ENCODE measurements at places on chromosomes 1 and 21.

DNA sequence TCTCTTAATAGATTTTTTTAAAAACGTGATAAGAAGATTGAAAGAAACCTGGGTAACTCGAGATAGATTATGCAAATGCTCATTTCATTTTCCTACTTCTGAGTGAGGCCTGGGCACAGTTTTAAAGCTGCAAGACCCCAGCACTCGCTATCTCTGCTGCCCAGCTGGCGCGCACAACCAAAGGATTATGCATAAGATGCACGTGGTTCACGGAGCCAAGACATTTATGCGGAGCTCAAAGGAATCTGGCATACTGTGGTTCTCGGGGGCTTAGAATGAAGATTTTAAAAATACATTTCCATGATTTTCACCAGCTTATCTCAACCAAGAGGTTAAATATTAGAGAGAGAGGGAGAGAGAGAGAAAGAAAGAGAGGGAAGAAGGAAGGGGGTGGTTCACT lies 210.9 kb downstream of the DSCAM start:
- DNase-seq: no peak

GRCh38 chr1:213419401-213420030 lies 368.5 kb downstream of the RPS6KC1 start:
- DNase-seq: no peak

- no peak for DNase-seq
Measured at GRCh38 chr1:110065841-110066240, 4.6 kb downstream of the ALX3 start.

DNA sequence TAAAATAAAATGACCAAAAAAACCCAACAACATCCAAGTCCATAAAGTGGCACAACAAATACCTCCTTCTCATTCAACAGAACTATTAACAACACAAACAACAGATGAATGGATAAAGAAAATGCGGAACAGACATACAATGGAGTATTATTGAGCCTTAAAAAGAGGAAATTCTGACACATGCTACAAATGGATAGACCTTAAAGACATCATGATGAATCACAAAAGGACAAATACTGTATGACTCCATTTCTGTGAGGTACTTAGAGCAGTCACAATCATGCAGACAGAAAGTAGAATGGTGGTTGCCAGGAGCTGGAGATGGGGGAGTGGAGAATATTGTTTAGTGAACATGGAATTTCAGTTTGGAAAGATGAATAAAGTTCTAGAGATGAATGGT lies 42.6 kb downstream of the EYA3 start:
- DNase-seq: no peak

- DNase-seq: no peak
Measured at GRCh38 chr1:86965827-86966182, 51.4 kb downstream of the HS2ST1 start.

DNA sequence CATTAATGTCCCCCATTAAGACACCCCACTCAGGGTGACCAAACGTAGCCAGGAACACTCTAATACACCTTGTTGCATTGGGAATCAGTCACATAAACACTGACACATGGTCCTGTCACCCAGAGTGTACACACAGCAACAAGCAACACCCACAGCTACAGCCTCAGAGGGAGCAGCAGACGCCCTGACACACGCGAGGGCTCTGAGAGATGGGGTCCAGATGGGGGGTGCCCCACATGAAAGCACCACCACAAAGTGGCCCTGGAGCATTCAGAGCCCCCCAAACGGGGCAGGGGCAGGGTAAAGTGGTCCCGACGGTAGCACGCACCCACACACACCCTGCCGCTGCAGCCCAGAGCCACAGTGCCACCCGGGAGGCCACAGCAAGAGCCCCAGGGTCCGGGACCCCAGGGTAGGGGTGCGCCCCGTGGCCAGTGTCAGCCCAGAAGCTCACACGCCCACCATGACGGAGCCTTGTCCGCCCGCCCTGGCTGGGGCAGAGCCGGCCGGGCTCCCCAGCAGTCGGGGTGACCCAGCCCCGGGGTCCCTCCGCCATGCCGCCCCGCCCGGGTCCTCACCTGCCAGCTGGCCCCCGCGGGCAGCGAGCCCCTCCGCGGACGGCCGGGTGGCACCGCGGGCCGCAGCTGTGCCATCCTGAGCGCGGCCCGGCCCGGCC lies 47.3 kb downstream of the RAP1GAP start:
- DNase-seq: no peak

GRCh38 chr1:94697839-94698238 lies 122.3 kb upstream of the SLC44A3 start:
- DNase-seq: no peak

GRCh38 chr1:84121360-84121759 lies 22.7 kb upstream of the PRKACB start:
- DNase-seq: no peak

- DNase-seq: no peak
Measured at GRCh38 chr21:29550205-29550604, 251.5 kb downstream of the BACH1 start.

- DNase-seq: no peak
Measured at GRCh38 chr1:223331301-223331700, 32.7 kb downstream of the SUSD4 start.

DNA sequence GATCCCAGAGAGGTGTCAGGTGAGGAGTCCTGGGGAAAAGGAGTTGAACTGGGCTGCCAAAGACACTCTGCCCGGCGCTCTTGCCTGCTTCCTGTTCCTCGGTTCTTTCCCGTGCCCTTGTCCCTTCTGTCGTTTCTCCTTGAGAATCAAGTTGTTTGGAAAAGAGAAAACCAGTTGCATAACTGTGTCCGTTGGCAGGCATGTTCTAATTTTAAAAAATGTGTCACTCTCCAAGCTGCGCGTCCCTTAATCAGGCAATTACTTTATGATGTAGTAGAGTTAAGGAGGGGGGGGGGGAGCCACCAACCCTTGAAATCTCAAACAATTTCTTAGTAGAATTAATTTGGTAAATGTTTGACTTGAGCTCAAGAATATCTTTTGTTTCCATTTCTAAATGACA lies 105.9 kb upstream of the IGSF21 start:
- DNase-seq: no peak

- DNase-seq: no peak
Measured at GRCh38 chr21:20270365-20271055, 727.7 kb upstream of the NCAM2 start.

GRCh38 chr1:25615172-25615541 lies 1.4 kb upstream of the MAN1C1 start:
- DNase-seq: no peak

GRCh38 chr21:34639250-34639649 lies 24.3 kb upstream of the RCAN1 start:
- DNase-seq: no peak

DNA sequence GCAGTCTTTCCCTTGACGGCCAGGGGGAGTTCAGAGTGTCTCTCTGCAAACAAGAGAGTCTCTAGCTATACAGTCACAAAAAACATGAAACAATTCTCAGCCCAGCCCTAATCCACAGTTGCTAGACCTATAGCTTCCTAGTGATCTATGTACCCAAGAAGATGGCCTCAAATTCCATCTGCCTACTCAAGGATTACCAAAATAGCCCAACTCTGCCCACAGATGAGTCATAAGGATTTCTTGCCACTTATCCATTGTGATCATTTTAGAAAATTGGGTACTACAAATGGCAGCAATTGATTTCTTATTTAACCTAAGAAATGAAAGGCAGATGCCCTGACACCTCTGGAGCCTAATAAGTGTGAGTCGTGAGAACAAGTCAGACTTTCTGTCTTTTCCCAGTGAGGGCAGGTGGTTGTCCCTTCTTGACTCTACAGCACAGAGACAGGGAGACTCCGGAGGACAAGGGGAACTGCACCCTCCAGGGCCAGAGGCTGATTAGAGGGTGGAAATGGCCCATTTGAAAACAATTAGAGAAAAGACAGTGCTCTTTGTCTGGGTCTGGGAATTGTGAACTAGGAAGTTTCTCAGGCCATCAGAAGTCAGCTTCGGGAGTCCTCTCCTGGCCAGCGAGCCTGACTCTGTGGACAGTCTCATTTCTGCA lies 65.4 kb downstream of the ABCA4 start:
- no peak for DNase-seq

- DNase-seq: no peak
Measured at GRCh38 chr1:27447883-27448282, 42.1 kb downstream of the WASF2 start.

DNA sequence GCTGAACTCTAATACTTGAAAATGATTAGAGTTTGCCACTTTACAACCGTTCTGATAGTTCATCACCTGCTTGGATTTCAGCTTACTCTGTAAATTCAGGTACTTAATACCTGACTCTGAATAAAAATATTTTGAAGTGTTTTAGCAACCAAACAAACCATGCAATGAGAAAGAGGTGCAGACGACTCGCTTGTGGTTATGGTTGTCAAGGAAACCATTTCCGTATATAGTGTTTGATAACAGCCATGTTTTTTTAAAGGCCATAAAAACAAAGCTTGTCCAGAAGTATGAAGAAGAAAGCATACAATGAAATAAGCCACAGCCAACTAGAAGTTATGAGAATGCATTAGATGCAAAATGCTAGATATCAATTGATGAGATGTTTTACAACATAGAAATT lies 167.2 kb upstream of the HMCN1 start:
- peak; percentile 18 for DNase-seq

DNA sequence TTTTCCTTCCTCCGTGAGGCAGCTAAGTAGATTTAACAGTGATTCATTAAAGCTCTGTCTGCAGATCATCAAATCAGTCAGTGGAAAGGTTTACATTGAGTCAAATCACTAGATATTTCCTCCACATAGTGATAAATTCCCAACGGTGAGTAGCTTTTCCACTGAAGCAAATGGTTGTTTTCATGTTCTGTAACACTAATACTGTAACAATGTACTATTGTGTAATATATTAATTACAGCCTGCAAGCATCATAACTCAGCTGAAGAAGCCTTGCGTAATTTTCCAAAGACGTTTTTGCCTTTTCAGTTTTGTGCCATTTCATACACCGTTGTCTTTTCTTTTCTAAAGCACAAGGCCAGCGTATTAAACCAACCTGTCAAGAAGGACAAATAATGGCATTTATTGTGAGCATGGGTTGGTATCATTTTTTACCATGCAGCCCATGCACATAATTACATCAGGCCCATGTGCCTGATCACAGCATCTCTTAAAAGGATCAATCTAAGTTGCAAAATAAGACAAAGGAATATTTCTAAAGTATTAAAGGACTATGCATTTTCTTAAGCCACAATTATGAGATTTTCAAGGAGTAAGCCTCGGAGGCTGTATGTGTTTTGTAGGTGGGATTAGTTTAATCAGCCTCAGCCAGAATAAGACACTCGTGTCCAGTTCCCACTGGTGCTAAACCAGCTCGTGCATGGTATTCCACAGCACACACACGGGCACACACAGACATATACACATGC lies 16.7 kb upstream of the PDE9A start:
- DNase-seq: no peak

DNA sequence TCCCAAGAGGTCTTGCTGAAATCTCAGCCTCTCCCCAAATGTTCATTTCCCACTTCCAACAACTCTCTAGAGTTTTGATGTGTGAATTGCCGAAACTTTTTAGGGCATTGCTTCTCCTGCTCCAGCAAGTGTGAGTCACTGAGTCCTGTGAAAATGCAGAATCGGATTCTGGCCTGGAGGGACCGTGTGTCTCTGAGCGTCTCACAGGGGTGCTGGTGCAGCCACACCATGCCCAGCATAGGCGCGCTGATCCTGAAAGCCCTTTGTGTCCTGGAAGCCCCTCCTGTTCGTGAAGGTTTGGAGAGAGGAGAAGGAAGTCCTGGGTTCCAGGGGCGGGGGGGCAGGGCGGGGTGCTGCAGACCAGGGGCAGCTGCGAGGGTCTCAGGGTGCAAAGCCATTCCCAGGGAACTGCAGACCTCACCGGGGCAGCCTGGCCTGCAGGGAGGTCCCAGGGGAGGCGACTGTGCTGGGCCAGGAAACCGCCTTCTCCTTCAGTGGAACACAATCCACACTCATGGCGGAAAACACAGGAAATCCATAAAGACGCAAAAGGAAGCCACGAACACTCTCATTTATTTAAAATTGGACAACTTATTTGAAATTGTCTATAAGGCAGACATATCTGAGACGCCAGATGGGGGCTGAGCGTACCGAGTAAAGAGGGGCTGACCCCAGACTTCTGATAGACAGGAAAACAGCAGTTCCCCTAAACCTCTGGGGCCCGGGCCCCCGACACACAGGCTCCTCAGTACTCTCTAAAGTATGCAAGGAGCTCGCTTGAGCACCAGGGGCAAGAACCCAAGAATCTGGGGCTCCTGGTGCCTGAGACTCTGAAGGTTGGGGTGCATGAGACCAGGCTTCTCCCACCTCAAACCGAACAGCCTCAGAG lies 43.5 kb upstream of the ADARB1 start:
- no peak for DNase-seq

DNA sequence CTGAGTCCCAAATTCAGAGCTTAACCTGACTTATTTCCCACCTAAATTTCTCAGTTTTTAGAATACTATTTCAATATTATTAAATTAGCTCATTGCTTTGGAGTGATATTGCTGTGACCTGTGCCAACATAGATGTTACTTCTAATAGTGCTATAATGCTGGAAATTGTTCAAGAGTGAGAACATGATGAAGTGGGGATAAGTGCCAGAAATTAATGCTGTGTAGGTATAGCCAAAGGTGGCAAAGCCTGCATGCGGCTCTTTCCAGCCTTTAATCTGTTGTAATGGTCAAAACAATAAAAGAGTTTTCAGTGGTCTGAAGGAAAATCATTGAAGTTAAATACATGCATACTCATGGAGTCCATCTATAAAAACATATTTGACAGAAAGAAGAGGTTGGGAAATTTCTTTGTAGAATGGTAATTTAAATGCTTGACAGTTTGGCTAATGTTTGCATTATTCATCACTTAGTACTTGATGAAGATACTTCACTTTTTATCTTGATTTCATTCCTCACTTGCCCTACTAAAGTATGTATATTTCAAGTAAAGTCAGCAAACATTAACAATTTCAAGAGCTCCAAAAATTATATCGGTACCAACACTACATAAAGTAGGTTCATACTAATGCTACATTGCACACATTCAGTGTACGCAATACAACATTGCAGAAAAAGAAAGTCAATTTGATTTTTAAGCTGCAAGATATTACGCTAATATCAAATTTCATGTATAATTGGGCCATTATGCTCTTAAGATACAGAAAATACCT lies 82.1 kb downstream of the OLFM3 start:
- no peak for DNase-seq

- no peak for DNase-seq
Measured at GRCh38 chr1:56931686-56932085, 34.1 kb downstream of the C8B start.

GRCh38 chr1:184643661-184644060 lies 111.0 kb downstream of the EDEM3 start:
- DNase-seq: no peak

- no peak for DNase-seq
Measured at GRCh38 chr1:84750110-84750730, 60.0 kb upstream of the SSX2IP start.

DNA sequence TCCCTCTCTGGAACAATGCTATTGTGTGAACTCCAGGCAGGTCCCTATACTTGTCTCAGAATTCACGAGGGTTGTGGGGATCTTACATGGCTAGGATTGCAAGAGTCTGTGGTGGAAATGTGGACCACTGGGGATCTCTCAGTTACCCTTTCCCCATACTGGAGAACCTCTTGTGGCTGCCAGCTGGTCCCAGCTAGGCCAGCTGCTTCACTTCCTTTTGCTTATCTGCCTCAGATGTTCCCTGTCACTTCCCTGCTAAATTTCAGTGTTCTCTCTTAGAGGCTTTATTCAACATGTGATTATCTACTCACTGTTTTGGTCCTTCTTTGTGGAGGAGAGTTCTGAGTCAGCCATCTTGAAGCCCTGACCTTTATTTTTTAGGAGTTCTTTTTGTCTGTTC lies 75.9 kb upstream of the SAMD13 start:
- no peak for DNase-seq

Measured in hepatic stellate cell (primary cell).